ENCODE measurements at places on chromosomes 2 and 18.

GRCh38 chr2:55899881-55900280, 23.7 kb downstream of the EFEMP1 start:
- no peak for DNase-seq

DNA sequence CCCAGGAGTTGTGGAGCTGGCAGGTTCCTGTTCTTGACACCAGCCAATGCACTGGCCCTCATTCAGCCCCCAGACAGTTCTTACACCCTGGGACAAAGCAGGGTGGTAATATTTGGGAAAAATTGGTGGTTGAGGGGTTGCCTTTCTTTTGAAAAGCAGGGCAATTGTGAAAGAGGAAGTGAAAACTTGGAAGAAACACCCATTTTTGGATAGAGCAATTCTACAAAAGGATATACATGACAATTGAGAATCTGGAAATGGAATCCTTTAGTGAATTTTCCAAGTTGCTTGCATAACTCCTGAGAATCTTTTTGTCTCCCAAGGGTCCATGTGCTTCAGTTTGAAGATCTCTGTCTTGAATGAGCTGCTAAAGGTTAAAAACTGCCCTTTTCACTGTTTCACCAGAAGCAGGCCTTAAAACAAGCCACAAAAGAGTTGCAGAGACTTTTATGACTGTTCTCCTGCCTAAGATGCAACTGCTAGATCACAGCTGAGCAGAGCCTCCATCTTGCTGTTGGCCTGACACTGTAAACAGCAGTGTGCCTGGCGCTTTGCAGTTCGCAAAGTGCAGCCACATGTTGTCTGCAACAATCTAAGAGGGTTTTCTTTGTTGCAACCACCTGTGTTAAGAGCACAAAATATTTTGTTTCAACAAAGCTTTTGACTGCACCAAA, 11.8 kb downstream of the COL4A4 start:
- no peak for DNase-seq

DNA sequence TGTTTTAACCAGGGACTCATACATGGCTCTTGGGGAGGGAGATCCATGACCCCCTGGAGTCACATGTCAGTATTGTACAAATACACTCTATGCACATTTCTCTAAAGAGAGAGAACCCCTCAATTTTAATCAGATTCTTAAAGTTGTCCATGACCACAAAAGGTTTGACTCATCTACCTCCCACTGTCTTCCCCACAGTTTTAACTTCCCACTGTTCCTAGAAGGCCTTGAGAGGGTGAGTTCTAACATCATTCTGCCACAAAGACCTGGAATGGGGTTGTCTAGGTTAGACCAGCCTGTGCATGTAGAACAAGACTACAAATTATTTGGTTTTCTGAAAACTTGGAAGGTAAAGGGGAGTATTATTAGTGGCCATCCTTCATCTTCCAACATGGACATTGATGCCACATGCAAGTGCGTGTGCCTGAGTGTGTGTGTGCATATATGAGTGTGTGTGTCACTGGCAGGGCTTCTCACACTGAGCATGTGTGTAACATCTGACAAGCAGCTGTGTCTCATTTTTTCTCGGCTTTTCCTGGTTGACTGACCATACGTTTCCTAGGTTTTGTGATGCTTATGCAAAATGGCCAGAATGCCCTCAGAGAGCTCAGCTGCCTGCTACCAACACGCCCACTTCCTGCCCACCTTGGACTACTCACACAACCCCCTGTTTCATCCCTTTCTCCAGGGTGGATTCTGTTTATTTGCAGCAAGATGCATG, 94.6 kb upstream of the LGALSL start:
- DNase-seq, result no peak

- peak; percentile 86 for DNase-seq
Observed at GRCh38 chr2:170812710-170813600, 3.7 kb upstream of the GAD1 start.

GRCh38 chr2:229901819-229902218, 20.0 kb downstream of the TRIP12 start:
- DNase-seq, result no peak

- DNase-seq, result no peak
Observed at GRCh38 chr2:220937245-220937644, 634.9 kb downstream of the EPHA4 start.

- no peak for DNase-seq
Observed at GRCh38 chr2:133718688-133719201, 150.5 kb upstream of the NCKAP5 start.

DNA sequence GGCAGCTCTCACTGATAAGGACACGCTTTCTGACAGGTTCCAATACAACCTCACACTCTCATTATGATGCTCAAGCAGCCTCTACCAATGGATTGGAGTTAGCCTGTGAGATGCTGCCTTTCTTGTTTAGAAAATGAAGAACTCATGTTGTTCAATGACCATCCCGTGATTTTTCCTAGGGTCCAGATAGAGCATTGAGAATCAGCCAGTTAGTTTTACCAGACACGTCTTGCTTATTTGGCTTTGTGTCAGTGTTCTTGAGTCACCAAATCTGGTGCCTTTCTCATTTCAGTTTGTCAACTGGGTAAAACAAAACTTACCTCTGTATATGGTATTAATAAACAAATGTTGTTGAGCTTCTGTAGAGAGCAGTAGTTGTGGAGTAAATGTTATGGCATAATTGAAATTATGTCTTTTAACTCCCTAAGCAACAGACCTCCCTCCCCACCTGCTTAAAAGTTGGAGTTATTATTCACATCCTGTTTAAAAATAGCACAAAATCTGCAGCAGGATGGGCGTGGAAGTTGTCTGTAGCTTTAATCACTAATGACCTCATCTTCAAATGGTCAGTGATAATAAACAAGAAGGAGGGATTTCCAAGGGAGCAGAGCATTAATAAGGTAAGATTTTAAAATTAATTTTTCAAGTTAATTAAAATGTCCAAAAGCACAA, 167.3 kb downstream of the HRH4 start:
- no peak for DNase-seq

GRCh38 chr2:7725171-7725849, 808.1 kb downstream of the RNF144A start:
- DNase-seq, result peak; percentile 30

DNA sequence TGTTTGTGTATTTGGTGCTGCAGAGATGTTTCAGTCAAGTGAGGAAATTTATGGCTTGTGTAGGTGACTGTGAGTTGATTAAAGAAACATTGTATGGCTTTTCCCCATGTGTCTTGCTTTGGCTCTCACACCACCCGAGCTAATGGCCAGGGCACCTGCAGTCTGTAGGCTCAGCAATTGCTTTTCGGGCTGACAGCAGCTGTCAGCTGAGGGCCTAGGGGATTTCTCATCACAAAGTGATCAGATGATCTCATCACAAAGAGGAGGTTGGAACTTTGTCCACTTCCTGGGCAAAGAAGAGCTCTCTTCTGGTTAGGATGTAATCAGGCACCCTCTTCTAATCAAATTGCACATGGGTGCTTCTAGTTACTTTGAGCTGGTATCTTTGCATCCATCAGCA, 632.2 kb downstream of the SLC4A3 start:
- DNase-seq, result no peak

GRCh38 chr2:58378152-58378551, 137.0 kb upstream of the FANCL start:
- DNase-seq, result no peak

DNA sequence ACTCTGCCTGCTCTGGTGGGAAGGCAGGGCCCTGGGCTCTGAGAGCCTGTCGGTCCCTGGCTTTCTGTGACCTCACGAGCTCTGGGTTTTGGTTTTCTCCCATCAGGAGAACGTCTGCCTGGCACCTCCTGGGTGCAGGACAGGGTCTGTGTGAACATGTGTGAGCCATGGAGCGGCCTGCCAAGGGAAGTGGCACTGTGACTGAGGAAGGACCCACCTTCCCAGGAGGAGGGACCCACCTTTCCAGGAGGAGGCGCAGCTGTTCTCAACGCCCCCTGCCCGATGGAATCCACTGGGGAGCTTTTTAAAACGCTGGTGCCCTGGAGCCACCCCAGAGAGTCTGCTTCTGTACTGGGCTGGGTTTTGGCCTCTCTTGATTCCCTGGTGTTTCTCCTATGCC, 168.7 kb downstream of the GLI2 start:
- DNase-seq, result no peak

DNA sequence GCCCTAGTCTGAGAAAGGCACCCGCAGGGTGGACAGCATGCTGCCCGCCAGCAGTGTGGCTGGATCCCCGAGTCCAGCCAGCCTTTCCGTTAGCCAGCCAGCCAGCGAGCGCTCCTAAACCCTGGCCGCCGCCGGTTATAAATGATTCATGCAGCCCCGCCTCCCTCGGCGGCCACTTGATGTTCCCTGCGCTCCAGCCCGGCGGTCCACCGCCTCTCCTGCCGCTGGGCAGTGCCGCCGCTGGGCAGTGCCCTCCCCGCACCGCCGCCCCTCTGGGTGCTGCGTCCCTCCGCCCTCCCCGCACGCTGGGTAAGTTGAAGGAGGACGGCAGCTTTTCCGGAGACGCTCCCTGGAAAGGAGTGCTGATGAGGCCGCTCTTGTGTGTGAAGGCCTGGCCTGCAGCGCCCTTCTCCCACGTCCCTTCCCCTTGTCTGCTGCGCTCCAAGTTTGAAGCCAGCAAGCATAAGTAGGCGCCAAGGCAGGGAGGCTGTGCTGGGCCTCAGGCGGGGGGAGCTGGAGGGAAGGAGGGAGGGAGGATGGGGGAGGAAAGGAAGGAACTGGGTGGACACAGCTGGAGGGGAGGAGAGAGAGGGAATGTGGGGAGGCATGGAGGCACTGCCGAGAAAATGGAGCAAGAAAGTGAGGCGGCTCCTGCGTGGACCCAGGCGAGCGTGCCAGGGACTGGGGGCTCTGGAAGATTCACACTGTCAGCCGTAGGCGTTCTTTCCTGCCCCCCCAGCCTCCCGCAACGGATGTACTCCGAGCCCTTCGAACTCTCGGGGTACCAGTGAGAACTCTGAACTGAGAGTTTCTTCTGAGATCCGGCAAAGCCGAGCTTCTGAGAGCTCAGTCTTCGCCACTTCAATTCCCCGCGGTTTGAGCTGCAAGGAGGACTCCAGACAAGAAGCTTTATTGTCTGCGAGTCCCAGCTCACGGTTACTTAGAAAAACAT, 131.9 kb downstream of the GLI2 start:
- peak; percentile 83 for DNase-seq

DNA sequence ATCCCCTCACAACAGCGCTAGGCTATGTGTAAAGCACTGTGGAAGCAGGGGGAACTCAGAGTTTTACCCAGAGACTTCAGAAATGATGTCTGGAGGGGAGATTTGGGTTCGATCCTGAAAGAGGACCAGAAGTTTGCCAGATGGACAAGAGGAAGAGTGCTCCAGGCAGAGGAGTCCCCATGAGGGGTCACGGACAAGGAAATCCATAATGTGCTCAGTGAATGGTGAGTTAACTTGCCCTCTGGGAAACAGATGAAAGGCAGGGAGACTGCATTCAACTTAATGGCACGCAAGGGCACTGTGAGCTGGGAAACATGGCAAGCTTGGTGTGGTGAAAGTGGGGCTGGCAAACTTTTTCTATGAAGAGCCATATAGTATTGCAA, 6.0 kb upstream of the ASAP2 start:
- no peak for DNase-seq

DNA sequence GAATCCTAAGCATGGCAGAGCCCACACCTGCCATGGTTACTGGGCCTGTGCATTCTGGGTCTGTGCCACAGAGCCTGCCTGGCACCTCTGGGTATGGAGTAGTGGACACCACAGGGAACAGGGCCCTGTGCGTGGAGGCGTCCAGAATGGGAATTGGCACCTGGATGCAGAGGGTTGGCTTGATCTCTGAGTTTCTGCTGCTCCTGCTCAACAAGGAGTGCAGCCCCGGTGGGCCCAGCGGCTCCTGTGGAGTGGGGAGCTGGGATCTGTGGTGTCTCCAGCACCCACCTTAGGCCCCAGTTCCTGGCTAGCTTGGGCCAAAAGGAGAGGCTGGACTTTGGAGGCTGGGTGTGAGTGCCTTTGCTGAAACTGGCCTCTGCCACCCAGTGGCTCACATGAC, 7.9 kb upstream of the ANKRD62 start:
- DNase-seq, result no peak

GRCh38 chr2:235027558-235028214, 75.9 kb downstream of the SH3BP4 start:
- DNase-seq, result no peak

GRCh38 chr2:79131687-79132086, 11.4 kb downstream of the REG1A start:
- no peak for DNase-seq

DNA sequence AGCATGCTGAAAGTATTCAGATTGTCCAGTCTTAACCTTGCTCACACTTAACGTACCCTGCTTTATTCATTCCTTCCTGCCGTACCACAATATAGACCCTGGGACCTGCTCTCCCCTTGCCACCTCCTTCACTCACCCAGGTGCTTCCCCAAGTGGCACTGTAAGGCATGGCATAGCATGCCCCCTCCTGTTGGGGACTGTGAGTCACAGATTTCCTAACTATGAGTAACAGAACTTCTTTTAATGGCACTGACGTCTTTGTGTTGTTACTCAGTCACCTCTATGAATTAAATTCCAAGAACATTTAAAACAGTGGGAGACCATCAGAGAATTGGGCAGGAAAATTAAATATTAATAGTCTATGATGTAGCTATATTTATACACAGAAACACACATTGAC, 117.2 kb downstream of the CTNNA2 start:
- no peak for DNase-seq

DNA sequence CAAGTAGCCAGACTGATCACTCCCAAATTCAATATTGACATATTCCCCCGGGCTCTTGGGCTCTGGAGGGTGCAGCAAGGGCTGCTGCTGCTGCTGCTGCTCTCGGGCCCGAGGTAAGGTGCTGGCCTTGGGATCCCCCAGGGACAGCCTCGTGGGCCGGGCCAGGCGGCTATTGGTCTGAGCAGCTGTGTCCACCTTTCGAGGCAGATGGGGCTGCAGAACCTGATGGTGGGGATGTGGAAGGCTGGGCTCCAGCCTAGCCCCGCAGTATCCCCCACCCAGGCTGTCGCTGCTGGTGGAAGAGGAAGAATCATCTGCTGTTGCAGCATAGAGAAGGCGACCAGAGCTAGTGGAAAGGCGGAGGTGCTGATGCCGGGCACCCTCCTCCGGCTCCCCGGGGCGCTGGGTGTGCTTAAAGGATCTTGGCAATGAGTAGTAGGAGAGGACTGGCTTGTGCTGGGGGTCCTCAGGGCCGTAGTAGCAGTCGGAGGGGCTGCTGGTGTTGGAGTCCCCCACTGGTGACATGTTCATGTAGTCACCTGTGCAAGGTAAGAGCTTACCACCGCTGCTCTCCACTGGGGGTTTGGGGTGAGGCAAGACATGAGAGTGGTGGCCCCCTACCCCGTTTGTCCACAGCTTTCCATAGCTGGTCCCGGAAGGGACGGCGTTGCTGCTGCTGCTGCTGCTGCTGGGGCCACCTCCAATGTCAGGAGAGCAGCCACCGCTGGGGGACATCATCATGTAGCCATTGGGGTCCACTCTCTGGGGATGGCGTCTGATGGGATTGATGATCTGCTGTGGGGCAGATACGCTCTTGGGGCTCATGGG, 3.4 kb downstream of the IRS1 start:
- no peak for DNase-seq

GRCh38 chr2:7430869-7431641, 513.8 kb downstream of the RNF144A start:
- peak; percentile 55 for DNase-seq

- DNase-seq, result no peak
Observed at GRCh38 chr2:235223011-235223410, 270.8 kb upstream of the AGAP1 start.
